ENCODE measurements at places on chromosomes 3 and 15.

DNA sequence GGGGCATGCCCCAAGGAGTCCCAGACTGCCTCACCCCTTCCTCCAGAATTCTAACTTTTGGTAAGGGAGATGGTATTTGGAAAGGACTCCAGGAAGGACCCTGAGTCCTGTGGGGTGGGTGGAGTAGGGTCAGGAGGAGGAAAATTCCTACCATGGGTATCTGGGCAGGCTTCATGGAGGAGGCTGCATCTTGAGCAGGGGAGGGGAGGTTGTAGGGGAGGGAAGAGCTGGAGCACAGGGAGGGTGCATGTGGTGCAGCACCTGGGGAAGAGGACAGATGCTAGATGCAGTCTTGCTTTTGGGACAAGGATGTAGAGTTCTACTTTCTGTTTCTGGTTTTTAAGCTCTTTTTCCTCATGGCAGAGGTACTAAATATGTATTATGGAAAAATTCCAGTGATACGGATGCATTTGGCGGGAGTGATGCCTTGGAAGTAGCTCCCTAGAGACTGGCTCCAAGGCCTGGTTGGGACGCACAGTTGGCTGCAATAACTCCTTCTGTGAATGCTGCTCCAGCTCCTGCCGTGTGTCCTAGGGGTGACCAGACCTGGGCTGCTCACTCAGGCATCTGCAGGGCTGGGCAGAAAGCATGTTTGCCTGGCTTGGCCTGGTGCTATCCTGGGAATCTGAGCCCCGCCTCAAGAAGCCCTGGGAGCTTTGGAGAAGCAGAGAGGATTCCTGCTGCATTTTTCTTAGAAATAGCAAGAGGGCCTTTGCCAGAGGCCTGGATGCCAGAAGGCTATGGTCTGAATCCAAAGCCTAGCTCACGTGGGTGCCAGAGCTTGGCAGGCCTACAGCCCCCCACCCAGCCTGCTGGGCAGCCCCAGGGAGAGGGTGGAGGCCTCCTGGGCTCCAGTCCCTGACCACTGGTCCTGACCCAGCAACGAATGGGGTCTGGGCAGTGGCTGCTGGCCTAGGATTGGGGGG is 10.1 kb downstream of the SEMA3F start:
- DNase-seq: no peak

DNA sequence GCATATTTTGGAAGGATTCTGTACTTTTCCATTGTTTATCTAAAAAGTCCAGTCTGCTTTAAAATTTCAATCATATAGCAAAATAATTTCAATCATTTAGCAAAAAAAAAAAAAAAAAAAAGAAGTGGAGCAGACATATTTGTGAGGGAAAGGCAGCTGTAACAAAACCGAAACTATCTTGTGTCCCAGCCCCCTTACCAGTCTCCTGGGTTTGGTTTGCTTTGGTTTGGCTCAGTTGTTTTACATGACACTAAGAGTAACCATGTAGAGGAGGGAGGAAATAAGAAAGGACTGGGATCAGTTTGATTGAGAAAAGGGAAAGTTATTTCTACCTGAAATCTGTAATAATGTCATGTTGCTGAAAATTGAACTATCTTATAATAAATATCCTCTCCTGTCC is 158.8 kb upstream of the GADL1 start:
- DNase-seq: no peak

DNA sequence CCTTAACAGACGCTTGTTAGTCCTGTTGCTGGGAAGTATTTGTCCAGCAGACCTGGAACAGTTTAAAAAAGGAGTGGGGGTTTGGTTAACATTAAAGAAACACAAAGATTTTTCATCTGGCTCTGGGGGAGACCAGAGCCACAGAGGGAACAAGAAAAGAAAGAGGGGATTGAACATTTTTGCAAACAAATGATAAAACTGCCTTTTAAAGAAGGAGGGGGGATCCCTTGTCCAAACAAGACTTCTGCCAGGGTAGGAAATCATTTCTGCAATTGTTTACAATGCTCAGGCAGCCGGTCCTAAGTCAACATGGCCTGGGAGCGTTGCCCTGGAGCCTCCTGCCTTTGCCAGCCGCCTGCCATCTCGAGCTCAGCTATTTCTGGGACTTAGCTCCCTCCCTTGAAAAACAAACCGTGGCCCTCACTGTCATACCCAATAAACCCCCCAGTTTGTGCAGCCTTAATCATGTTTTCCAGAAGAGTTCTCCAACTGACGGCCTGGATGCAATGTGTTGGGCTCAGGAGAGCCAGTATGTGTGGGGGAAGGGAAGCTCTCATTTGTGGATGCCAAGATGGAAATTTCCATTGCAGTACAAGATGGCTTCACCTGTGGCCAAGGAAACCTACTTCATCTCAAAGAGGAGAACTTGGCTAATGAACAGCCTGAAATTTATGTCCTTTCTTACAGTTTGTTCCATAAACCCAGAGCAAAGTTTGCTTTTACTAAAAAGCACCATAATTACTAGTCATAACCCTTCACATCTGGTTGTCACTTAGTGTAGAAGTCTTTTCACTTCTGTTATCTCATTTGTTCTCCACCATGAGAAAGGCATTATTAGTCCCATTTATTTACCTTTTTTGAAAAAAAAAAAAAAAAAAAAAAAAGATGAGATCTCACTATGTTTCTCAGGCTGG is 75.9 kb upstream of the RNU6-1 start:
- peak; percentile 58 for DNase-seq

DNA sequence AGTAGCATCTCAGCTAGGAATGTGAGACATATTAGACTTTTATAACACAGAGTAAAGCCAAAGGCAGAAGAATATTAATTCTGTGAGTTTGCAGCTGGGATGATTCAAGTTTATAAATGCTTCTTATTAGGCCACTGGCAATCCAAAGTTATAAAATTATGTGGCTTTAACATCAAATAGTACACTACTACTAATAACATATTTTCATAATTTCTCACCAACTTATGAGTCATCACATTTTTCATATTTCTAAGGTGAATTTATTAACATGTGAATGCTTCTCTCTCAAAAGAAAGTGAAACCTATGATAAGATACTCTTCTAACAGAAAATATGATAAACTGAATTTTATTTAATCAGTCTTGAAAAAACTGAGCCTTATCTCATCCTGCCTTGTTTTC is 1348.2 kb upstream of the ALCAM start:
- DNase-seq: no peak

Measured in heart left ventricle (tissue), 16 donors.